CD8-positive, alpha-beta T cell (primary cell): ENCODE measurements at places on chromosomes 5 and 9. TPM values are rescaled to one million over a fixed set of nuclear protein-coding genes. Genes with fewer than 3 reads are reported as not detected.

PCDHA12 gene
- total RNA-seq: not detected

FCHO2 gene
- total RNA-seq: 2.4 TPM

DNA sequence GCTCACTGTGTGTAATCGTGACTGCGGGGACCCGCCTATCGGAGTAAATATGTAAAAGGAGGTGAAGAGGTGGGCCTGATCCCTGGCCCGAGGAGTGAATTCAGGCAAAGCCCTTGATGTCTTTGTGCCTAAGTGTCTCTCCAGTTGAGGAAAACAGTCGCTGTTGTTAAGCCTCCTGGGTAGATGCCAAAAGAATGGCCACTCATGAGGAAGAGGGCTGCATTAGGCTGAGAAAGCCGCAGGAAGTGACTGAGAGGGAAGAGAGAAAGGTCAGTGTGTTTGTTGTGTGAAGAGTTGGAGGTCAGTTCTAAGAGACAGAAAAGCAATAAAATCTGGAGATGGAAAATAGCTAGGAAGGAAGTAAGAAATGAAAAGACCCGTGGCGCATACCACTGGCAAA, 35.8 kb upstream of the PIP5K1B start:
- no peak for DNase-seq

GRCh38 chr9:71446473-71447411, 321.6 kb downstream of the CEMIP2 start:
- no peak for DNase-seq

DNA sequence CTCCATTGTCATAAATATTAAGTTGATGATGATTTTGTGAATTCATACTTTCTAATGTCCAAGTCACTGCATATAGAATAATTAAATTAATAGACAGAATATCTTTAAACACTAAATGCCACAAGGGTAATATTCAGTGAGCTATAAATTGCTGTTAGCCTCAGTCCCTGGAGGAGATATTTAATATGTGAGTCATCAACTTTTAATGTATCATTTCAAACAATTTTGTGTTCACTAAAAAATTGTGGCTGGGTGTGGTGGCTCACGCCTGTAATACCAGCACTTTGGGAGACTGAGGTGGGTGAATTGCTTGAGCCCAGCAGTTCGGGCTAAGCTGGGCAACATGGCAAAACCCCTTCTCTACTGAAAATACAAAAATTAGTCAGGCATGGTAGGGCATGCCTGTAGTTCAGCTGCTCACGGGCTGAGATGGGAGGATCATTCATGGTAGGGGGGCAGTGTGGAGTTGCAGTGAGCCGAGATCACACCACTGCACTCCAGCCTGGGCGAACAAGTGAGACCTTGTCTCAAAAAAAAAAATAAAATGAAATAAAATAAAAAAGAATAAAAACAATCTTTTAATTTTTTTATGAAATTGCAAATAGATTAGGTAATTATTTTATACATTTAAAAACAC, 717.3 kb upstream of the CHD1 start:
- DNase-seq: no peak
